Renal cortical epithelial cell (primary cell): ENCODE measurements at places on chromosomes 11 and 22. TPM values are rescaled to one million over a fixed set of nuclear protein-coding genes. Genes with fewer than 3 reads are reported as not detected.

DNA sequence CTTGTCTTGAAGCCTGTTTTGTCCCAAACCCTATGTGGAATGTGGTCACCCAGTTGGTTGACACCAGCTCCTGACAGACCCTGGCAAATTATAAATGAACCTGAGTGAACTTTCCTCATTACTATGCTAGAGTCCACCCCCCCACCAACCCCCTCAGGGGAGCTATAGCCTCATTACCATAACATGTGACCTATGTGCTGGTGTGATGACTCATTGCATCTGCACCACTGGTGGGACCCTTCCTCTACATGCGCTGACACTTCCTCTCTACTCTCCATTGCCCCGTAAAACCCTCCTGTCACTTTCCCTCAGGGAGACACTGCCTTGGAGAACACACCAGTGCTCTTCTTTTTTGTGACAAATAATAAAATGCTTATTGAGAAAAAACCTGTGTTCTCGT, 105.0 kb upstream of the SESN3 start:
- peak; percentile 42 for DNase-seq

DNA sequence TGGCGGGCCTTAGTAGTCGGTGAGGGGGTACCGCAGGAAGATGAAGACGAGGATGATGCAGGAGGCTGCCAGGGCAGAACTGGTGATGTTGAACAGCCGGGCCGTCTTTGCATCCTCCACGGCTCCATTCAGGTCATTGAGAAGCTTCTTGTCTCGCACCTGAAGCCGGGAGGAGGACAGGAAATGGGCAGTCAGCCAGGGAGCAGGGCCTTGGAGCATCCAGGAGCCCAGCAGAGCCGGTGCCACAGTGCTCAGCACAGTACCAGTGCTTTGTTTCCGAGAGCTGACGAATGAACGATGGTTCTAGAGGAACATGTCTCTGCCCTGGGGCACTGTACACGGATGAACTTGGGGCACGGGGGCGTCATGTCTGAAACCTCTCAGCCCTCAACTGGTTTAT, 15.1 kb downstream of the IFITM10 start:
- DNase-seq = no peak

DNA sequence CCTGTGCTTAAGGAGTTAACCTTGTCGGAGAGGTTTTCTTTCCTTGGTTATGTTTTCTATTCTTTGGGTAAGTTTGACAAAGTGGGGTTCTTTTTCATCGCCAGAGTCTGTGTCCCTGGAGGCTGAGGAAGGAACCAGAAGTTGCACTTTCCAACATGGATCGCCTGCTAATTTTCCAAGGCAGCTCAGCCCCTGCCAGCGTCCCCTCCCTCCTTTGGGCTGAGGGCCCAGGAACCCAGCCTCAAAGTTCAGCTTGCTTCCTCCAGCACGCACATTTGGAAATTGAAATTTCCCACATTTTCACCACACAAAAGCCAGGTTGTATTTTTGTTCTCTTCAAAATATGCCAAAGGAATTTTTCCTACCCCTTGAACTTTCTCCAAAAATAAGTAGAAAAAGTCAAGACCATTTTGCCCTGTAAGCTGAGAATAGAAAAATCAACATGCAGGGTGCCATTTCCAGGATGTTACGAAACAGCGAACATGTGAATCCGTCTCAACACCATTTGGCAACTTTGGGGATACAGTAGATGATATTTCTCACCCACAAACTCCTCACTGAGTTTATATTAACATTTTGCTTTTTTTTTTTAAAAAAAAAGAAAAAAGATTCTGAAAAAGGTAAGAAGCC, 343.5 kb downstream of the TENM4 start:
- DNase-seq = no peak

The SUSD2 gene
- 0.10 TPM in 1 of 2 replicates, not detected in the other for total RNA-seq

DNA sequence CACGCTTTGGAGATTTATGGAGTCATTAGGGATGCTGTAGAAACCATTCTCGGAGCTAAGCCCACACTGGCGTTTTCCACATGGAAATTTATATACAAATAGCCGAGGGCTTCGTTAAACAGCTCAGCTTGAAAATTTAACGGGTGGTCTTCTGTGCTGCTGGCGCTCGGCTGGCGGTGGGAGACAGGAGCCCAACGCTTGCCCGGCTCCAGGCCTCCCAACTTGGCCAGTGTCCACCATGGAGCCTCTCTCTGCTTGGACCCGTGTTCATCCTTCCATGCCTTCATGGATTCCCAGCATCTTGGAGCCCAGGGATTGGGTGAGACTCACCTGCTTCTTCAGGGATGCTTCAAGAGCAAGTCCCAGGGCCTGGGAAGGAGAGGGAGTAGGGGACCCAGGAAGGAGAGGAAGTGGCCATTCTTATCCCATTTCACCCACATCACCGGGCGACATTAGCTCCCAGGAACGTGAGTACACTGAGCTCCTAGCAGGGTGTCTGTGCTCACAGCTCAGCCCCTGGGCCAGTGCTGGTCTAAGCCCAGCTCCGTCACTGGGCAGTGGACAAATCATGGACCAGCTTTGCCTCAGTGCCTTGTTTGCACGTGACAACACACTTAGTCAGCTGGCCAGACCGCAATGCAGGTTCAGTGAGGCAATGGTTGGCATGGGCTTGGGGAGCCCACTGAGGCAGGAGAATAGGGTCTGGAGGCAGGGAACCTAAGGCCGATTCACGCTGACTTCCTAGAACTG, 944.3 kb downstream of the BRD1 start:
- DNase-seq = no peak

- no peak for DNase-seq
Observed at GRCh38 chr11:126615845-126616244, 260.4 kb downstream of the ST3GAL4 start.

DNA sequence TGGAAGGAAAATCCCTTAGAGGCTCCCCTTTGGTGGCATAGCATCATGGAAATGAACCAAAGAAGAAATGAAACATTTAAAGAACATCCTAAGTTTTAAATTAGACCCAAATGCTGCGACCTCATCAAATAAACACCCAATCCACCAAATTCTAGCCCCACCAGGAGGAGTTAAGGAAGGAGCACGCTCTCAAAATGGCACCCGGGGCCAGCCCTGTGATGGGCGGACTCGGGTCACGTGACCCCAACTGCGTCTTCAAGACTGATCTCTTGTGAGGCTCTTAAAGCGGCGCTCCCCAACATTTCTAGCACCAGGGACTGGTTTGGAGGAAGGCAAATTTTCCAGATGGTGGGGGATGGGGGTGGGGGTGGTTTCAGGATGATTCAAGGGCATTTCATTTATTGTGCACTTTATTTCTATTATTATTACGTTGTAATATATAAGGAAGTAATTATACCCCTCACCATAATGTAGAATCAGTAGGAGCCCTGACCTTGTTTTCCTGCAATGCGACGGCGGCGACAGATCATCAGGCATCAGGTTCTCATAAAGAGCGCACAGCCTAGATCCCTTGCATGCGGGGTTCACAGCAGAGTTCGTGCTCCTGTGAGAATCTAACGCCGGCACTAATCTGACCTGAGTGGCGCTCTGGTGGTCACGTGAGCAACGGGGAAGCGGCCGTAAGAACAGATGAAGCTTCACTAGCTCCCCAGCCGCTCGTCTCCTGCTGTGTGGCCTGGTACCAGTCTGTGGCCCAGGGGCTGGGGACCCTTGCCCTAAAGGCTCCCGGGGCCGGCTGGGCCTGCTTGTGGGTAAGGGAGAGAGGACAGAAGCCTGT, 90.6 kb upstream of the SLC22A12 start:
- no peak for DNase-seq

The ANO3 gene
- not detected in 2 replicates for total RNA-seq

GRCh38 chr11:44610186-44610955, 44.9 kb downstream of the CD82 start:
- DNase-seq = no peak

The FOLH1 gene
- total RNA-seq = 0.55 TPM in 1 of 2 replicates, not detected in the other

GRCh38 chr11:110738641-110739040, 26.4 kb upstream of the ARHGAP20 start:
- DNase-seq = no peak

The GUCY1A2 gene
- total RNA-seq = 0.17 and 0.99 TPM in 2 replicates

The NRXN2 gene
- total RNA-seq = under 0.01 TPM in 1 of 2 replicates, not detected in the other

GRCh38 chr11:94018721-94019120, 2.4 kb upstream of the HEPHL1 start:
- DNase-seq = no peak

DNA sequence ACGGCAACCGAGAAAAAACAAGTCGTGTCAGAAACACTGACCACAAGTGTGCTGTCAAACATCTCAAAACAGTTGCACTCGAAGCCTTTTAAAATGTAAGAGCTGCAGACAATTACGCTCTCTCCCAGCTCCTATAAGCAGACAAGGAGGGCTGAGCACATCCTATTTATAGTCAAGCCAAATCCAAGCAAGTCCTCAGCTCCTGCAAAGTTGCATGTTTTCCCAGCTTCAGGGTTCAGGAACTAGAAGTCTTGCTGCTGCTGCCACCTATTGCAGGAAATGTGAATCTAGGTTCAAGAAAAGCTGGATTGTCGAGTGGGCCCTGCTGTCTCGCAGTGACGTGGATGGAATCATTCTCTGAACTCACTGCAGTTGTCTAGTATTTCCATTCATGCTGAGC, 15.5 kb downstream of the EFCAB6 start:
- DNase-seq = peak; percentile 16
